Regular cardiac myocyte (primary cell): ENCODE measurements at places on chromosomes 16 and 17. TPM values are rescaled to one million over a fixed set of nuclear protein-coding genes. Genes with fewer than 3 reads are reported as not detected.

FBXW10B gene
- under 0.01 TPM in 2 replicates for total RNA-seq

NETO2 gene
- 13.8 and 42.2 TPM in 2 replicates for total RNA-seq

ZFPM1 gene
- 2.0 and 3.3 TPM in 2 replicates for total RNA-seq

SLC16A5 gene
- 3.3 and 6.2 TPM in 2 replicates for total RNA-seq

RDM1 gene
- 0.28 and 1.3 TPM in 2 replicates for total RNA-seq

C17orf78 gene
- total RNA-seq = not detected in 2 replicates

ALOX15 gene
- not detected in 2 replicates for total RNA-seq

STH gene
- total RNA-seq = not detected in 2 replicates

MPP2 gene
- 2.9 and 4.5 TPM in 2 replicates for total RNA-seq
